AG09319 (cell line): ENCODE measurements at places on chromosomes 4 and X.

- no peak for DNase-seq
Observed at GRCh38 chrX:11367609-11368430, 74.6 kb downstream of the AMELX start.

GRCh38 chr4:17134100-17134499 lies 235.7 kb upstream of the LDB2 start:
- DNase-seq: no peak

GRCh38 chrX:3787856-3788255 lies 74.4 kb upstream of the PRKX start:
- DNase-seq: no peak

DNA sequence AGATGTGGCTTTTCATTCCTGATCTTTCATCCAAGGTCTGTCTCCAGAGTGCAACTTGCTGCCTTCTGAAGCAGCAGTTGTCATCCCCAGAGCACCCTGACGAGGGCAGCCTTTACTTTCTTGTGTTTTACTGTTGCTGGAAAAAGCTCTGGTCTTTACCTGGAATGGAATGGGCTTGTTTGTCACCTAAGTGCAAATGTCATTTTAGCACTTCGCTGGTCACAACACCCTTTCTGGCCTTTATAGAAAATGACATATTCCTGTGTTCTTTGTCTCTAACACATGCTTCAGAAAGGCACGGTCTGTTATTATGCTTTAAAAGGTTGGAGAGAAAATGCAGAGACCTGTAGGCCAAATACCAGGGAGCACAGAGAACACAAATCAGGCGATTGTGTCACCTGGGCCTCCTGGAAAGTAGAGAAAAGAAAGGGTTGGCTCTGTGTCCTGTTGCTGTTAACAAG lies 332.7 kb upstream of the IGFBP7 start:
- DNase-seq: no peak

- no peak for DNase-seq
Observed at GRCh38 chr4:33883111-33883510, 2361.2 kb downstream of the ARAP2 start.

- no peak for DNase-seq
Observed at GRCh38 chr4:168536448-168536847, 39.6 kb downstream of the PALLD start.

DNA sequence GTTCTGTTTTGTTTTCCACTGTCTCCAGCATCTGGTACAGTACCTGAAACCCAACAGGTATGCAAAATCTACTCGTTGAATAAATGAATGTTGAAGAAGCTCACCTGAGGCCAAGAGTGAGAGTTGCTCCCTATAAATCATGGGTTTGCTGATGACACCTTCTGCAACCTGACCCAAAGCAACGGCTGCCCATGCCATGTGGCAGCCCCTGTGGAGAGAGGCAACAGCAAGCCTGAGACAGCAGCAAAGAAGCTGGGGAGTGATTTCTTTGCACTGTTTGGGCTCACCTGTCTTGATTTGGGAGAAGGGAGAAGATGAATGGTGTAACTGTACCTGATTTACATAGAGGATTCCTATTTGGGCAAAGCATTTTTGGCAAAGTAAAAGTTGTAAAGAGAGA lies 119.8 kb upstream of the GPC4 start:
- no peak for DNase-seq

DNA sequence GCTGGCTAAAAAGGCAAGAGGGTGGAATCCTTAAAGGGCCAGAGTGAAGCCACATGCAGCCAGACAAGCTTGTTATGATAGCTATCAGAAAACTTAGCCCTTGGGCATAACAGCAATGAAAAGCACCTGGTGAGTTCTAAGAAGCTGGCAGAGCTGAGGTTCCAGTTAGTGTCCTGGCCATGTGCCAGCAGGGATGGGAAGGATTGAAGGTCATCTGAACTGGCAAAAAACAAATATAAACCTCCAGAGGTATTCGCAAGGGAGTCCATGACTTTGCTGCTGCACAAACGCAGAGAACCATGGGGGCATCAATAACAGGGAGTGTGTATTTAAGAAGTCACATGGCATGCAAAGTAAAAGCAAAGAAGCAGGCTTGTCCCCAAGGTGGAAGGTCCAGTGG lies 208.9 kb downstream of the FAM47A start:
- no peak for DNase-seq

GRCh38 chr4:168659741-168660465 lies 163.1 kb downstream of the PALLD start:
- DNase-seq: no peak

GRCh38 chr4:98555798-98556445 lies 102.5 kb downstream of the TSPAN5 start:
- no peak for DNase-seq

DNA sequence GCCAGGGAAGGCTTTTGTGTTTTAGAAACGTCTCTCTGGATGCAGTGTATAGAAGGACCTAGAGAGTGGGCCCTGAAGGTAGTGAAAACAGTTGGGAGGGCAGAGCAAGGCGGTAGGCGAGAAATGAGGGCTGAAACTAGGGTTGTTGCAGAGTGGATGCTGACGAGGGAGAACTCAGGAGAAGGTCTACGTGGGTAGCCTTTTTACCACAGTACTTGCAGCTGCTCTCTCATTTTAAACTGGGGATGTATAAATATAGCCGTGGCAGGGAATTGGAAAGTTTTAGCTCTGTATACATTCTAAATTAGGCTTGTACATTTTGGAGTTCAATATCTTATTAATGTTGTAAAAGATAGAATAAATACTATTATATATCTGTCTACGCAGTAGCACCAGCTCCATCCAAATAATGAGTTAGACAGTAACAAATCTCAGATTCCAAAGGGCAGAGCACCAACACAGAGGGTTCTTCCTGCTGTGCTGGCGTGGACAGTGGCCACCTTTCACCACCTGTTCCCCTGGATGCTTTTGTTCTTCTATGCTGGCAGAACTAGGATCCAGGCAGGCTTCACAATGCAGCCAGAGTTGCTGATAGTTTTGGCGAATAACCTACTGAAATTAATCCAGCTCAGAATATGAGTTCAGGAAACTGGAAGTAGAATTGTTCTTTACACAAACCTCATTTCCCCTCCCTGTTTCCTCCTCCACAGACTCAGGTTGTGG lies 31.7 kb downstream of the CCNG2 start:
- no peak for DNase-seq

- DNase-seq: no peak
Observed at GRCh38 chrX:65196758-65197360, 220.6 kb upstream of the ZC4H2 start.

DNA sequence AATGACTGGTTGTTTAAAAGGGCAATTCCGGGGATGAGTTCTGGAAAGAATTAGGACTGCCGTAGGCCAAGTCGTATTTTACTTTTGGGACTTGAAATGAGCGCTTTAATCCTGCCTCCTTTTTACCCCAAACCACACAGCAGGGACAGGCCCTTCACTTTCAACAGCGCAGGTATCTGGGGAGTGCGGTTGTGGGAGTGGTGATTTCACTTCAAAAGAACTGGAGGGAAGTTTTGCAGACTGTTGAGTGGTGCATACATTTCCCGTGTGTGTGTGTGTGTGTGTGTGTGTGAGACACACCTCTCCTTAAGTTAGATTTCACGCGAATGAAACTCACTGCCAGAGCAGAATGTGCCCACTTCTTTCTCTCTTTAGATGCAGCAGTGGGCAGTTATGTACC lies 2.8 kb downstream of the NHS start:
- DNase-seq: no peak

- DNase-seq: no peak
Observed at GRCh38 chr4:77145842-77146185, 11.2 kb upstream of the CCNG2 start.

GRCh38 chr4:132124624-132124974 lies 1024.5 kb upstream of the PCDH10 start:
- DNase-seq: no peak
